ENCODE measurements at places on chromosomes 7 and 10.

DNA sequence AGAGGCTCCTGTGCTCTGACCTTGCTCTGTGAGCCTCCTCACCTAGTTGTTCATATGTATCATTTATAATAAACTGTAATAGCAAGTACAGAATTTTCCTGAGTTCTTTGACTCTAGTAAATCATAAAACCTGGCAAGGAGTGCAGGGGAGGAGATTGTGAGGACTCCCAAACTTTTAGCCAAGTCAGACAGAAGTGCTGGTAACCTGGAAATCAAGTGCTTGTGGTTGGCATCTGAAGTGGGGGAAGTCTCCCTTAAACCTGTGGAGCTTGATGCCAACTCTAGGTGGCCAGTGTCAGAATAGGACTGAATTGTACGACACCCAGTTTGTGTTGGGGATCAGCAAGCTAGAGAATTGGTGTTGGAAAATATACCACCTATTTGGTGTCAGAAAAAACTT lies 206.3 kb upstream of the GRB10 start:
- DNase-seq = no peak

DNA sequence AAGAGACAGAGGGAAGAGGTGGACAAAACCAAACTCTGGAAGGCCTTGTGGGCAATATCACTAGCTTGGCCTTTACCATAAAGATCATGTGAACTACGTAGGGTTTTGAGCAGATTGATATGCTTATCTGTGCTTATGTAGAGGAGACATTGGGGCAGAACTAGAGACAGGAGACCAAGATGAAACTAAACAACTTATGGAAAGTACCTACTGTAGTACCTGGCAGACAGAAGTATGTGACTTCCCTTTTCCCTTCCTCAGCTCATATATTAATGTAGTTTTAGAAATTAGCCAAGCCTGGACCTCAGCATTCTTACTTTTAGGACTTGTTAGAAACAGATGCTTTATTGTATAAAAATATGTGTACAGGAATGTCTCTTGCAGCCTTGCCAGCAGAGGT lies 14.0 kb upstream of the IL6 start:
- no peak for DNase-seq

DNA sequence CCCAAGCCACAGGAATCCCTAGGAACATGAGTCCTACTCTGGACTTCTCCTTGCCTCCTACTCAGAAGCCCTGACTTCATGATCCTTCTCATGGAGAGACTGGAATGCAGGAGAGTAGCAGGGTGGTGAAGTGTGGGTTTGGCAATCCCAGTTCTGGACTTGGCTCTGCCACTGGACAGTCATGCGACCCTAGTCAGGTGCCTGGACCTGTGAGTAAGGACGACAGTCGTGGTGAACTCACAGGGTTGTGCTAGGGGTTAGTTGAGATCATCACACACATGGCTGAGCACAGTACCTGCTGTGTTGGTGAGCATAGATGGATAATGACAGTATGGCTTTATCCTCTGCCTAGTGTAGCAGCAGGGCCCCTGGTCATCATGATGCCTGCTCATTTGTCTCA lies 117.9 kb downstream of the LRRC18 start:
- DNase-seq = no peak

GRCh38 chr10:48899781-48900180 lies 39.9 kb downstream of the LRRC18 start:
- no peak for DNase-seq

DNA sequence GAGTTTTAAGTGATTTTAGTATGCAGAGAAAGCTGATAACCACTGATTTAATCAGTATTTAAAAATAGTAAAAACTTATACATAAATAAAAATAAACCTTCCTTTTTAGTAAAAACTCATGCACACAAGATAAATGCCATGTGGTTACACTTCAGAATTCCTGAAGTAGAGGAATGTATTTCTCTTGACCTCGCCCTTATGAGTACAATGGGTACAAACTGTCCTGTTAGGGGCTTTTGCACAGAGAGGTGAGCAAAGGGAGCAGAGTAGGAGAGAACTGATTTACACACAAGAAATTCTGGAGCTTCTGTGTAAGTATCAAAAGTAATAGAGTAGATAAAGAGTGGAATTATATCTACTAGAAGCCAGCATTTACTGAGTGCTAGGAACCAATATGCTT lies 279.6 kb downstream of the PPP1R3A start:
- DNase-seq = no peak

DNA sequence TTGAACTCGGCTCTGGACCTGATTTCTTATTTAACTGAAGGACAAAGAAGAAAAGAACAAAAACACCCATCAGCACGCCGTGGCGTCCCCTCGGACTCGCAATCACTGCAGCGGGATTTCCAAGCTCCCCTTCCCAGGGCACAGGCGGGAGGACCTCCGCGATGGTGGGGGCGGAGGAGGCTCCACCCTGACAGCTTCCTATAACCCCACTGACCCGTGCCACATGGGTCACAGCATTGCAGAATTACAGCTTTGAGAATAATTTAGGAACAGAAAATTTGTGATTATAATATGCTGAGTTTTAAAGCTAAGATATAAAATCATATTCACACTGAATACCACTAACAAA lies 129.7 kb upstream of the SEC61G start:
- DNase-seq = no peak

DNA sequence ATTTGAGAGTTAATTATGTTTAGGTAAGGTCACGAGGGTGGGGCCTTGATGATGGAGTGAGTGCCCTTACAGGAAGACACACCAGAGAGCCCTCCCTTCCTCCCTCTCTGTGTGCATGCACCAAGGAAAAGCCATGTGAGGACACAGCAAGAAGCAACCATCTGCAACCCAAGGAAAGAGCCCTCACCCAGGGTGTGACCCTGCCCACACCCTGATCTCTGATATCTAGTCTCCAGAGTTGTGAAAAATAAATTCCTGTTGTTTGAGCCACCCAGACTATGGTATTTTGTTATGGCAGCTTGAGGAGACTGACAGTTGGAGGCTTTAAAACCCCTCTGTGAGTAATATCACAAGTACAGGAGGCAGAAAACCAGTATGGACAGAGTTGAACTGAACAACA lies 15.0 kb upstream of the MCM10 start:
- DNase-seq = no peak

DNA sequence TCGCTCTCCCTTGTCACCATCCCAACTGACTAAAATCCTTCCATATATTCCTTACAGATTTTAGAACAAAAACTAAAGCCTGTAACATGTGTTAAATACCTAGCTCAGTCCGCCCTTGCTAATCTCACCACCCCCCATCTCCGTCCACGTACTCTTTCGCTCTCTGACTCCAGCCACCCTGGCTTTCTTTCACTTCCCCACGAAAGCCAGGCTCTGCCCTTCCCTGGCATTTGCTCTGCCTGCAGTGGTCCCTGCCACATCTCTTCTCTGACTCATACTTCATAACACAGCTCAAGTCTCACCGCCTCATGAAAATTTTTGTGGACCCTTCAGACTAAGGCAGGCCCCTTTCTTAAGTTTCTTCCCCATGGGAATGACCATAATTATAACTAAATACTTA lies 11.7 kb upstream of the GPAM start:
- no peak for DNase-seq

DNA sequence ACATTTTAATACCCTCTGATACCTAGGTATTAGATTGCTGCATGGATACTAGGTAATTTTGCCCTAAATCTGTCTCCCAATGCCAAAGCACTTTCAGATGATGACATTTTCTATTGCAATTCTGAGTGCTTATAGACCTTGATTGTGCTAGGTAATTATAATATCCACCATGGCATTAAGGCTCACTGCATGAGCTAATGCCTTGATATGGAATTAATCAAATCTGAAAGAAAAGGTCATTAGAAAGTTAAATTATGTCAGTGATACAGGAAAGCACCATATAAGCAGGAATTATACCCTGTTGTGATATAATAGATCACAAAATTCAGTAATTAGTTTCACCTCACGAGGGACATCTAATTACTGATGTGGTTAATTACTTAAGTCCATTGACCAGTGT lies 521.4 kb downstream of the DNAJB9 start:
- DNase-seq = no peak

- no peak for DNase-seq
Measured at GRCh38 chr10:4177791-4178190, 392.8 kb upstream of the KLF6 start.

DNA sequence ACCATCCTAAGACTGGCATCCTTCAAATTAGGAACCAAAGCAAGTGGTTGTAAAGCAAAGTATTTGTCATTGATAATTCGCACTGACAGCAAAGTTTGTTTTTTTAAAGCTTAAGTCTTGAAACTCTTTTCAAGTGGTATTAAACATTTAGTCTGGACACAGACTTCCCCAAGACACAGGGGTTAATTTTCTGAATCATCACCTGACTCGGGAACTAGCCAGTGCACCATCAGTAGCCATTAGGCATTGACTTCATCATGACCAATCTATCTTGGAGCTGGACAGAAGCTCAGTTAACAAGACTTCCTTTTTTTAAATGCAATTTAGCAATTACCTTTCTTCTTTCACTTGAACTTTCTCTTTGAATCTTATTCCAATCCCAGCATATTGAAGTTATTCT lies 210.6 kb downstream of the ZNF365 start:
- no peak for DNase-seq

GRCh38 chr7:18890885-18891621 lies 226.4 kb downstream of the TWIST1 start:
- DNase-seq = no peak

GRCh38 chr7:90980545-90980944 lies 283.7 kb upstream of the FZD1 start:
- no peak for DNase-seq

- no peak for DNase-seq
Measured at GRCh38 chr10:70711177-70711576, 38.9 kb downstream of the ADAMTS14 start.

DNA sequence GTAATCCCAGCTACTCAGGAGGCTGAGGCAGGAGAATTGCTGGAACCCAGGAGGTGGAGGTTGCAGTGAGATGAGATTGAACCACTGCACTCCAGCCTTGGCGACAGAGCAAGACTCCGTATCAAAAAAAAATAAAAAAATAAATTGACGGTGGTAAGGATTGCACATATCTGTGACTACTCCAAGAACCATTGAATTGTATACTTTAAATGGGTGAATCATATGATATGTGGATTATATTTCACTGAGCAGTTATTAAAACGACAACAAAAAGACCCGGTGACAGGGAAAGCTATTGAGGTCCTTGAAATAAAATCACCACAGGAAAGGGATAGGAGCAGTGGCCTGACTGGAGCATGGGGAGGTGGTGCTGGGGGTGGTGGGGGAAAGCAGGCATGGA lies 31.2 kb upstream of the COMTD1 start:
- DNase-seq = no peak

GRCh38 chr7:1112625-1113547 lies 25.0 kb downstream of the GPER1 start:
- no peak for DNase-seq

- no peak for DNase-seq
Measured at GRCh38 chr7:73936967-73937366, 76.0 kb downstream of the TMEM270 start.

DNA sequence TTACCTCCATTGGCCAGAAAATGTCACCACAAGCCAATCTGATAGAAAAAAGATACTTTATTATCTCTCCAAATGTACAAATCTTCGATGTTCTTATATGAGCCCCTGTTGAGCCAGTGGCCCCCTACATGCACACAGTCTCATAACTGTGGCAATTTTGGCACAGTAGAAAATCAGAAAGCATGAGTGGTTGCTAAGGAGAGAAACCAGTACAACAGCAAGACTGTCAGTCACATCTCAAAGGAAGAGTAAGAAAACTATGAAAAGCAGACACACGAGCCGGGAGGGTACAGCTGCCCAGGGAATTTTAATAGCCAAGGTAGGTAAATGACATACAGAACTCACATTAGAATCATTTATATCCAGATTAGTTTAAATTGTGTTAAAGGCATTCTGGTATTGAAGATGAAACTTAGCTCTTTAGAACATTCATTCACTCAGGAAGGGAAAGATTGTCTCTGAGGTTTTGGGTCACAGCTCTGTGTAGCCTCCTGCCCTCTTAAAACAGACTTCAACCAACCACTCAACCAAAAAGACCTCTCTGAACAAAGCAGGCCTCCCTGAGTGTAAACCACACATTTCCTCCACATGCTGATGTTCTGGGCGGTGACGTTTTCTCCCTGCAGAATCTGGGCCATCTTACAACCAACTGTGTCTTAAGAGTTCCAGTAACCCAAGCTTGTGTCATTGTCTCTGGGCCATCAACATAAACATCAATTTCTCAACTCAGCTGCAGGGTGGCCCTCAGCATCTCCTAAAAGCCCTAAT lies 80.8 kb upstream of the ADAM12 start:
- DNase-seq = no peak

- DNase-seq = no peak
Measured at GRCh38 chr7:96996958-96997511, 8.3 kb upstream of the DLX6 start.

DNA sequence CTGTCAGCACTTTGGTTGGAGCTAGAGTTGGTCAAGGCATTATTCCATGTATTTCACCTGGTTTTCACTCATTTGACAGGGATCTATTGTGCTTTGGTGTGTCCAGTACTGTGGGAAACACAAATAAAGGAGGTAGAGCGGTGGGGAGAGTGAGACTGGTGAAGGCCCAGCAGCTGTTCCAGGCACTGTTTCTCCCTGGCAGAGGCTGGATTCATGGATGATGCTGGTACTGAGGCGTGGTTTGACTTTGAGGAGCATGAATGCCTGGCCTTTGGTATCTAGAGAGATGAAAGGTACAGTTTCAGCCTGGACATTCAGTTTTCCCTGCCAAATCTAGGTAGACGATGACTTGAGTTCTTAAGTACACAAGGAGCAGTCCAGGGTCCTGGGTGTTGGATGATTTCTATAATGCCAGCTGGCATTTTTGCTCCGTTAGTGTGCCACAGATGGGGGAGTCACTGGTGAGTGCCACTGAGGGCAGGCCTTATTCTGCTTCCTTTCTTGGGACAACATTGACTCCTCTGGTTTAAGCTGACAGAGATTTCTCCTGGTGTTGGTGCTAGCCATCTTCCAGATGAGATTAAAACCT lies 162.2 kb upstream of the BMPER start:
- no peak for DNase-seq

DNA sequence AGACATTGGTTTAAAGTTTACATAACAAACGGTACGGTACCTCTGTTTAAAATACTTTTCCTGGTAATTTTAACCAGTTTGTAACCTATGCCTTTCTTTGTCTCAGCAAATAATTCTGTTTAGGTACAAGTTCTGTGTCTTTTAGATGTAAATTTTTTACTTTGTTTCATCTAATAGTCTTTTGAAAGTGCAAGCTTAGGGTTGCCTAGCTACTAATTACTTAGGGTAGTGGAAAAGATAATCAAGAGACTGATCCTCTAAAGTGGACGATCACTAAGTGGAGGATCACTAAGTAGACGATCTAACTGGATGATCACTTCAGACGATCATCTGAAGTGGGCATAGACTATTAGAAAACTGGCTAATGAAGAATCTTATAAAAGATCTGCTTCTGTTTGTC lies 16.1 kb upstream of the FKBP9 start:
- DNase-seq = no peak

- no peak for DNase-seq
Measured at GRCh38 chr10:75619635-75620034, 188.2 kb downstream of the LRMDA start.

GRCh38 chr7:77337456-77337990 lies 78.6 kb downstream of the GSAP start:
- no peak for DNase-seq

- DNase-seq = no peak
Measured at GRCh38 chr10:73974309-73974946, 23.5 kb upstream of the VCL start.

- DNase-seq = no peak
Measured at GRCh38 chr10:49595003-49595712, 15.0 kb upstream of the SLC18A3 start.

- no peak for DNase-seq
Measured at GRCh38 chr7:26500749-26501352, 209.2 kb downstream of the SNX10 start.

Measured in stimulated activated CD4-positive, alpha-beta T cell treated with anti-CD3 and anti-CD28 coated beads, Interleukin-1b, Interleukin-23, amount 100 ng/mL, for 4 hours (primary cell).